Right lung (tissue), 10 donors: ENCODE measurements at places on chromosomes 16 and 17. TPM values are rescaled to one million over a fixed set of nuclear protein-coding genes. Genes with fewer than 3 reads are reported as not detected.

GRCh38 chr17:2682176-2682938, 29.2 kb downstream of the CLUH start:
- DNase-seq = no peak

- DNase-seq = no peak
Observed at GRCh38 chr16:11615748-11616447, 29.2 kb upstream of the LITAF start.

- DNase-seq = no peak
Observed at GRCh38 chr16:11087691-11088073, 143.3 kb downstream of the CLEC16A start.

- no peak for DNase-seq
Observed at GRCh38 chr17:76461765-76462555, 5.4 kb upstream of the AANAT start.

DNA sequence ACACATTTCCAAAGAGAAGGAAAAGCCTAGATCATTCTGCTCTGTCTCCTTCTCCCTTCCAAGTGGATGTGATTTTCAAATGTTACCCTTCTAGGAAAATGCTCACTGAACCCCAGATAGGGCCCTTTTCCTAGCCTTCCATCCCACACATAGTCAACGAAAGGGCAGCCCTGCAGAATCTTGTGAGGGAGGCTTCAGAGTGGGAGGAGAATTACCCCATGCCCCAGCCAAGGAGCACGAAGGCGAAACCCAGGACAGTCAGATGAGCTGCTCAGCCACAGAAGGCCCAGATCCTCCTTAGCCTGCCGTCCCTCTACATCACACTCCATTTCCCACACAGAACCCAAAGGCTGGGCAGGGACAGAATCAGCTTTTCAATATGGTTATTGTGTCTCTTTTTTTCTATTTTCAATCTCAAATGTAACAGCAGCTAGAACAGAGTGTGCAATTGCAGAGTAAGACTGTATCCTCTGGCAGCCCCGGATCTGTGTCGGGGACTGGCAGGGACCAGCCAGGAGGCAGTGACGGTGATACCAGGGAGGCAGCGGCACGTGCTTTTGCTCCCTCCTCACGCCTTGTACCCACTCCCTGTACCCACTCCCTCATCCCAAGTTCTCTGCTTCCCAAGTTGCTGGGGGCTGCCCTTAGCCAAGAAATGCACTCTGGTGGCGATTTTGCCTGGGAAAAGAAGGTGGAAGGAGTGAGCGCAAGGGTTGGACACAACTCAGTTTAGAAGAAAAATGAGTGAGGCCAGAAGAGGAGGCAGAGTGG, 3.7 kb upstream of the SDK2 start:
- no peak for DNase-seq

Gene NOL3
- polyA plus RNA-seq = 9.5 TPM
